ENCODE measurements at places on chromosomes 4 and X.
A peak's percentile ranks its signal among the peaks of the same experiment; 100 is the strongest.

- no peak for DNase-seq
Observed at GRCh38 chr4:77398256-77398655, 207.4 kb upstream of the CXCL13 start.

DNA sequence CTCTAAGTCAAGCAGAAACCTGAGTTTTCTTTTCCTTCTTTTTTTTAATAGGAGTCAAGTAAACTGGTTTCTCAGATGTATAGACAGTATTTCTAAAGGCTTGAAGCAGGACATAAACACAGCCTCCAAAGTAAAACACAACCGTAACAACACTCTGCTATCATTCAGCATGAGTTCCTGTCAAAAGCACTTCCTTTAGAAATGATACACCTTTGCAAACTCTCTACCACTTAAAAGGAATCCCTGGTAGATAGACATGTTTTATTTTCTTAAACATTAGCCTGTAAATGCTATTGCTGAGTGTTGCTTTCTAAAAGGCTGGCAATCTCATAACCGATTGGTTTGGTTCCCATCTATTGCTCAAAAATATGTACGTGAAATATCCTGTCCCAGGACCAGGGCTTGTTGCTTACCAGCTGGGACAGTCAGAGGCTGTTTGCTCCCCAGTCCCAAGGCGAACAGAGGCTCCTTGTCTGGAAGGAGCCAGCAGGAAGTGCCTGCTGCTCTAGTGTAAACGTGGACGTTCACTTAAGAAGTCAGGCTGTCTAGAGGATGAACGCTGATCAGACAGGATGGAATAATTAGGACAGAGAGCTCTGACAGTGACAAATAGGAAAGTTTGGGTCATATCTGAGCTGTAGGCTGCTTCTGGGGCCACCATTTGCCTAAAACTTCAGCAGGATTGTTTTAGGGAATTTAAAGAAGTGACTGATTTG lies 173.9 kb upstream of the KLF3 start:
- no peak for DNase-seq

- no peak for DNase-seq
Observed at GRCh38 chrX:51484616-51485015, 11.8 kb downstream of the NUDT11 start.

DNA sequence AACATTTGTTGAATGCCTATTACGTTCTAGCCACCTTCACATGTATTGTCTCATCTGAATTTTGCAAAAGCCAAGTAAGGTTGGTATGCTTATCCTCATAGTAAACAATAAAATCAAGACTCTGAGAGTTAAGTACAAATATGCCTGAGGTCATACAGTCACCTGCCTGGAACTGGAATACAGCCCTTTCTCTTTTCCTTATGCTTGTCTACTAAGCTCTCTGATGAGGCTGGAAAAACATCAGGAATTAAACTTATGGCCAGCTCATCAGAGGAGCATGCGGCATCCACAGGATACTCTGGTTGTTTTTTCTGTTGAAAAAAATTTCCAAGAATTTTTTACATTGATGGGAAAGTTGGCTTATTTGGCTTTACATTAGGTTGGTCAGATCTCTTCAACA lies 35.5 kb downstream of the NCAPG start:
- DNase-seq, result no peak

DNA sequence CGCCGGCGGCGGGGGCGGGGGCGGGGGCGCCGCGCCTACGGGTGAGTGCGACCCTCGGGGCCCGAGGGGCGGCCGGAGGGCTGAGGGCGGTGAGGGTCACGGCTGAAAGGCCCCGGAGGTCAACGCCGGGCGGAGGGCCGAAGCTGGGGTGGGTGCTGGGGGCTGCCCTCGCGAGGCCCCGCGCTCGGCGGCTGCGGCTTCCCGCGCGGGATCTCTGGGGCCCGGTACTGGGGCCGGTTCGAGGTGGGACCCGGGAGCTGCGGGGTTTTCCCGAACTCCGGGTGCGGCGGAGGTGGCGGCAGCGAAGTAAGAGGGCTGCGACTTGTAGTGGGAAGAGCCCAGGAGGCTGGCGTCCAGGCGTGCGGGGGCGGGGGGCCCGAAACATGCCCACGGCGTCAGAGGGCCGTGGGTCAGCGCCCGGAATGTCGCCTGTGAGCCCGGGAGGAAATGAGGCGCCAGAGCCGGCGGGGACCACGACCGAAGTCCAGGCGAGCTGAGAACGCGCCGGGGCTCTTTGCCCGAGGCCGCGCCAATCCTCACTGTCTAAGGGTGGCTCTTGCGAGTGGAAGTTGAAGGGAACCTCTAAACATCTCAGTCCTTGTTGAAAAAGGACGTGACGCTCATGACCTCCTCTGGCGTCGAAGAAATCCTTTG lies 407 bp downstream of the IL13RA1 start:
- DNase-seq, result no peak

DNA sequence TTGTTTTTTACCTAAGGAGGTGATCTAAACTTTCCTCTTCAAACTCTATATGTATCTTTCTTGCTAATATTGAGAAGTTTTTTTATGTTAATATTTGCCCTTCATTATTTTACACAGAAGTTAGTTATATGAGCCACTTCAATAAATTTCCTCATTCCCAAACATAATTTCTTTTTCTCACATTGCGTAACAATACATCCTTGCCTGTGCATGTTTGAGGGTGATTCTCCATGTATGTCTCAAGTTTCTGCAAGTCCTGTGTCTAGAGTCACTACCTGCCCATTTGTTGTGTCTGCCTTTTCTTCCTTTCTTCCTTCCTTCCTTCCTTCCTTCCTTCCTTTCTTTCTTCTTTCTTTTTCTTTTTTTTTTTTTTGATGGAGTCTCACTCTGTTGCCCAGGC lies 2057.9 kb downstream of the PCDH7 start:
- DNase-seq, result no peak

- peak; percentile 73 for DNase-seq
Observed at GRCh38 chrX:103464774-103465117, 54.5 kb downstream of the RAB40A start.

DNA sequence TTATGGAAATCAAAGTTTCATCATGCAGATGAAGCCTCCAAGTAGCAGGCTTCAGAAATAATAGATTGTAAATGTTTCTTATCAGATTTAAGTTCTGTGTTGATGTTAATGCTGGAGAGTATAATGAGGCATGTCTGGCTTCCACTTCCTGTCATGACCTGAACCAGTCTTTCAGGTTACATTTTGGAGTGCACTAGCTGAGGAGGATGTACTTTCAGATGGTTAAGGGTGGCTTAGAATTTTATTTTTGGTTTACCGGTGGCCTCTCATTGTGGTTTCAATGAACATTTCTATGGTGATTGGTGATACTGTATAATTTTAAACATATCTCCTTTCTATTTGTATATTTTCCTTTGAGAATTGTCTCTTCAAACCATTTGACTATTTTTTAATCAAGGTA lies 890.4 kb downstream of the SH3BGRL start:
- DNase-seq, result no peak

- no peak for DNase-seq
Observed at GRCh38 chrX:136784231-136784630, 3.5 kb upstream of the ARHGEF6 start.

DNA sequence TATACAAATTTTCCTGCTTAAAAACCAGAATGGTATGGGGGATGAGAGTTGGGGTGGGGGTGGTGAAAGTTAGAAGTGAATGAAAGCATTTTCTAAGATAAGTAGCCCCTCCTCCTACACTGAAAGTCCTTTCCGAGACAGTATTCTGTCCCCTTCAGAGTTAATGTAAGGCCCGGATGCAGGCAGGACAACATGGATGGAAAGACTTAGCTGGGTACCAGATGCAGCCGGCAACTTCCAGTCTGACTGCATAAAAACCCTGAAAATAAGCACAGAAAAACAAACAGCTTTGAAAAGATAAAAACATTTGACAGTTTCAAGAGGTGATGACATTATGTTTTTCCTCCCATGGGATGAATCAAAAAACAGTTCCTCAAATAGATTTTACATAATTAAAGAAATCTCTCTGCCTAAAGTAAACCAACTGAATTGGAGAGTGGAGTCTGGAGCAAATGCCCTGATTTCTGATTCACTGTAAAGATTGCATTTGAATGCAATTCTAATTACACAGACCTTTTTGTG lies 196.3 kb downstream of the GPAT3 start:
- no peak for DNase-seq

- no peak for DNase-seq
Observed at GRCh38 chr4:147247579-147247978, 233.3 kb upstream of the EDNRA start.

DNA sequence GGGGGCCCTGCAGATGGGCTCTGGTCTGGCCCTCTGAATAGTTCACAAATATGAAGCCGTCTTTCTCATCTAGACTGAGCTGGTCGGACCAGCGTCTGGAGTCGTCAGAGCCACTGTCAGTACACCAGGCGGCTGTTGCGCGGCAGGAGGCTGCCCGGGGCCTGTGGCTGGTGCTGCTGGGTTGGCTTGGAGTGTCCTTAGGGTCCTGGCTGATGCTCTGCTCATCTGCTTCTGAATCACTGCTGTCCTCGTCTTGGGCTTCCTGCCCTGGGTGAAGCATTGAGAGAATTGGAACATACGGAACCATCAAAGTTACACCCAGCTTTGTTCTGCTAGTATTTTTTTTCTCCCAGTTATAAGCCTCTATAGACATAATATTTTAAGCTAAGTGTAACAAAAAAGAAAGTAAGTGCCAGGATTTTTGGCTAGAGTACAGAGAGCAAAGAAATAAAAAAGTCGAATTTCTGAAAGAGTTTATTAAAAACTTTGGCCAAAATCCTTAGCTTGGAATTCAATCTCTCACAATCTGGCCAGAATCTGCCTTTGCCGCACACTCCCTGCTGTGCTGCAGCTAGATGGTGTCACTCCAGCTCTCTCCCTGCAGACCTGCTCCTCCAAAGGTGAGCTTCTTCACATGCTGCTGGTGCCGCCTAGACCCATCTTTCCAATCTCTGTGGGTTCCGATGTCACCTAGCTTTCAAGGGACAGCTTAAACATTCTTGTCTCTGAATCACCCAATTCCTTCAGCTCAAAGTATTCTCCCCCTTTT lies 96.2 kb downstream of the CDS1 start:
- no peak for DNase-seq

DNA sequence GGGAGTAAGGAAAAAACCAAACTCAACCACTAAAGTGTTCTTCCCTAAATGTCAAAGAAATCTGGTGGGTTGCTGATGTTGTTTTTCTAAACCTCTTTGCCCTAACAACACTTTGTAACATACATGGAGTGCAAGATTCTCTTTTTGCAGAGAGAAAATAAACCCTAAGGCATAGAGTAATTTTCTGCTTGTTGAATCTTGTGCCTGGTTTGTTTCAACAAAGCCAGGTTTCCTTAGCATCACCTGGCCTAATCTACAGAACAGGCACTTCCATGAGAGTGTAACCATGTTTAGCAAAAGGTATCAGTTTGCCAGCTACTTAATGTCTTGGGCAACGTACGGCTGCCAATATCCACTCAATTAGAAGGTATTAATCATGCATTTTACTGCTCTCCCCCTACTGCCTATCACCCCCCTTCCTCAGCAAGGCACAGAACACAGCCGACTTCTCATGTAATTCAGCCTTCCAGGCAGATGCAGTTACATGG lies 219.2 kb downstream of the MAML3 start:
- no peak for DNase-seq

DNA sequence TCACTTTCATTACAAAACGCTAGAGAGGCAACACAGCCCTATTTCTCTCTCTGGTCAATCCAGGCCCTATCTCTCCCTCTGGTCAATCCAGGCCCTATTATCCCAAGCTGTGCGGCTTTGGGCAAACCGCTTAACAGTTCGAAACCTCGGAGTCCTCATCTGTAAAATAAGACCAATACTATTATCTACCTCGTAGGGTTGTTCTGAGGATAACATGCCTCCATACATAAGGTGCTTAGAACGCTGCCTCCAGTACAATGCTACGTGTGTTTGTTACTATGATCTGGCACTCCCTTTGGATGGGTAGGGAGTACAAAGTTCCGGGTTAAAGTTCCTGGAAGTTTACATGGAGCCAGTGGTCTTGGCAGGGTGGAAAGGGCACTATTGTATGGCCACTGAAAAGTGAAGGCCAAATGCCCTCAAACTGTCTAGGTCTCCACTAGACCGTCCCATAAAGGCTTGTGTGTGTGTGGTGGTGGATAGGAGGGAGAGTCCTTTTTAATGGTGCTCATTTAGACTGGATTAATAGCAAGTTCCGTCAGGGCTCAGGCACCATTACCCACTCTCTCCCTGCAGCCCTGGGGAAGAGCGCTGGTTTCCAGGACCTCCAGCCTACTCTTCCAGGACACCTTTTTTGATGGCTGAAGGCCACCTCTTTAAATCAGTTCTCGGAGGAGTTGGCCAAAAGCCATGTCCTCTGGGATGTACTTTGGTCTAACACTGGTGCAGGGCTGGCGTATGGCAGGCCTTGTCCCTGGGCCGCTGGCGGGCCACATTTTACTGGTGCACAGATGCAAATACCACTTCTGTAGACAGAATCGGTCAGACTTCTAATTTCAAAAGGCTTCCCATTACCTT lies 75.6 kb upstream of the BCOR start:
- no peak for DNase-seq
